ENCODE measurements at places on chromosomes 16 and 17.
A peak's percentile ranks its signal among the peaks of the same experiment; 100 is the strongest.

DNA sequence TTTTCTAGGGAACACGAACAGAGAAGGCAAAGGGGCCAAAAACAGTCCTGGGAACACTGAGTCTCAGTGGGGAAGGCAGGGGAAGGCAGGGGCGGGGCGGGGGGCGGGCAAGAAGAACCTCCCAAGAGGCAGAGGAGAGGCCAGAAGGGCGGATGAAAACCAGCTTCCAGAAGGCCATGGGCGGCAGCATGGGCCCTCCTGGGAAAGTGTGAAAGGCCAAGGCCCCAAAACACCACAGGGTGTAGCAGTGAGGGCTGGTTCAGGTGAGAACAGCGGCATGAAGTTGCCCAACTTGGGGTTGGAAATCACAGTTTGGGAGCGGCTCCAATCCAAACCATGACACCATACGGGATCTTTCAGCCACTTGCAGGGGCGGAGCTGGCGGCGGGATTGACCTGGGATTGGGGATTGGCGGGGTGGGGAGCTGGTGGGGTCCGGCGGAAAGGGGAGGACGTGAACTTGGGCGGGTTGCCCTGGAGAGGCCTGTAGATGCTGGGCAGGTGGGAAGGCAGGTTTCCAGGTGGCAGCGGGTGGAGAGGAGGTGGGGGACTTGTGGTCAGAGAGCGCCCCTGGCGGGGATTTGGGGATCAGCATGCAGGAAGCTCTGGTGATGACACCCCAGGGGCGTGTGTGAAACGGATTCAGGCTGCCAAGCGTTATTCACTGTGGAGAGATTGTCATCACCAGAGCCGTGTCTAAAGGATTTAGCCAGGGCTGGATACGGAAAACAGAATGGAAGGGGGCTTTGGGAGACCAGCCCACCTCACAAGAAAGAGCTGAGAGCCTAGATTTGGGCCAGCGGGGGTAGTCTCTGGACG, 80.9 kb downstream of the ARHGAP23 start:
- DNase-seq, result peak; percentile 81

GRCh38 chr17:71287071-71287823, 833.6 kb upstream of the SOX9 start:
- no peak for DNase-seq

DNA sequence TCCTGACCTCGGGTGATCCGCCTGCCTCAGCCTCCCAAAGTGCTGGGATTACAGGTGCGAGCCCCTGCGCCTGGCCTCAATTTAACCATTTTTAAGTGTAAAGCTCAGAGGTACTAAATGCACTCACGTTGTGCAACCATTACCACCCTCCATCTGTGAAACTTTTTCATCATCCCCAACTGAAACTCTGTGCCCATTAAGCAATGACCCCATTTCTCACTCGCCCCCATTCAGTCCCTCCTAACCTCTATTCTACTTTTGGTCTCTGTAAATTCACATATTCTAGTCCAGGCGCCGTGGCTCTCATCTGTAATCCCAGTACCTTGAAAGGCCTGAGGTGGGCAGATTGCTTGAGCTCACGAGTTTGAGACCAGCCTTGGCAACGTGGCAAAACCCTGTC, 8.3 kb upstream of the SPNS3 start:
- DNase-seq, result no peak

GRCh38 chr16:3484318-3485096, 10.8 kb downstream of the C16orf90 start:
- DNase-seq, result no peak

GRCh38 chr17:29589524-29590410, at the start of gene GIT1:
Gene GIT1 (minus strand): TSS chr17:29589648. CDS start chr17:29589378, 270 bp downstream.
- peak; percentile 79 for DNase-seq

DNA sequence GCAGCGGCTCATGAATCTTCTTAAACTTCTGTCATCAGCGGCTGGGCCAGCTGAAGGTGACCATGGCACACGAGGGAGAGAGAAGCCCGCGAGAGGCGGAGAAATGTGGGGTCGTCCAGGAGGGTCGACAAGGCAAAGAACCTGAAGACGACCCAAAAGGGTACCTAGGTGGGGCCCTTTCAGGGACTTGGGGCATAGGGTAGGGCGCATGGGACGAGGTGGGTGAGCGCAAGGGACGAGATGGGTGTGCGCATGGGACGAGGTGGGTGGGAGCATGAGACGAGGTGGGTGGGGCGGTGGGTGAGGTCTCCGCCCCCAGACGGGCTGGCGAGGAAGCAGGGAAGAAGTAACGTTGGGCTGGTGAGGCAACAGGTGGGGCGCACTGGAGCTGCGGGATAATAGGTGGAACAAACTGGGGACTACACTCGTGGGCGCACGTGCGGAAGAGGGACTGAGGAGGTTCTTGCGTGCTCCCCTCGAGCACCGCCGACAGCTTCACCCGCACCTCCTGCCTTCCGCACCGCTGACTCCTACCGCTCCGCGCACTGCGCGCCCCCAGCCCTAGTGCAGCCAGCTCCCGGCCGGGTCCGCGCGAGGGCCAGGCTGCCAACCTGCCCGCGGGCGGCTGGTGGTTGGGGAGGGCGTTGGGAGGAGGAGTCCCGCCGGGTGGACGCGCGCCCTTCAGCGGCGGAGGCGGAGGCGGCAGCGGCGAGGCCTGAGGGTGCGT, 23.2 kb upstream of the CRYM start:
- DNase-seq, result peak; percentile 47

DNA sequence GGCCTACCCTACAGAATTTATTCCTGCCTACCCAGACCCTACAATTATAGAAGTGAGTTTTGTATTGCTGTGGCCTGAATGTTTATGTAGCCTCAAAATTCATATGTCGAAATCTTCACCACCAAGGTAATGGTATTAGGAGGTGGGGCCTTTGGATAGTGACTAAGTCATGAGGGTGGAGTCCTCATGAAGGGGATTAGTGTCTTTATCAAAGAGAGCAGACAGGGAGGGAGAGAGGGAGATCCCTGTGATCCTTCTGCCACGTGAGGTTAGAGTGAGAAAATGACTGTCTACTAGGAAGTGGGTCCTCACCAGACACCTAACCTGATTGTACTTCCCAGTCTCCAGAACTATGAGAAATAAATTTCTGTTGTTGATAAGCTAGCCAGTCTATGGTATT, 981 bp upstream of the DUXB start:
- no peak for DNase-seq

GRCh38 chr17:69170377-69170776, 28.7 kb upstream of the ABCA6 start:
- no peak for DNase-seq

- no peak for DNase-seq
Observed at GRCh38 chr17:83062011-83062817, 17.2 kb upstream of the METRNL start.

DNA sequence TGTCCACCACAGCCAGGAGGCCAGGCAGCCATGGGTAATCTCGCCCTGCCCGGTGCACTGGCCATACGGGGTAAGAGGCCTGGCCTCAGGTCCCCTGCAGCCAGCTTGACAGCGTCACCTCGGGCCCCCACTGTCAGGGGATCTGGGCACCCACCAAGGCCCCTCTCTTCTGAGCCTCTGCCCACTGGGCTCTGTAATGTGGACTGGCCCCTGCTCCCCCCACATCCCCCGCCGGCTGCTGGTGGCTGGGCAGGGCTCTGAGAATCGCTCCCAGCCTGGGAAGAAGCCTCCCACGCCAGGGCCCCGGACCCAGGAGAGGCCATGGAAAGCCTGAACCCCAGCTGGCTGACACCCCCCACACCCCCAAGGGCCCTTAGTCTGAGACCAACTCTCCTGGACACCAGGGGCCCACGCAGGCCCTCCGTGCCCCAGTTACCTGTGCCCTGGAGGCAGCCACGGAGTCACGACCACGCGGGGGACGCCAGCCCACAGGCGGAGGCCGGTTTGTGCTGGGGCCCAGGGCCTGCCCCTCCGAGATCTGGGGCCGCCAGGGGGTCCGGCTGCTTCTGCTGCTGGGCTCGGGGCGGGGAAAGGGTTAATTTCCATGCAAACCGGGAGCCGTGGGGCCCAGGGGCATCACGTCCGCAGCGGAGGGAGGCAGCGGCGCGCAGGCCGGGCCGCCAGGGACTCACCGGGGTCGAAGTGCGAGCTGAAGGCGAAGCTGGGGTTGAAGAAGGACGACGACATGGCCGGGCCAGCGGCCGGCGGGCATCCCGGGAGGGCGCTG, at the start of gene PVALEF:
TSS of gene PVALEF (plus strand) at position 262 of the 787 bp plus-strand sequence. CDS start 15,720 bp downstream, outside the sequence.
- peak; percentile 49 for DNase-seq

DNA sequence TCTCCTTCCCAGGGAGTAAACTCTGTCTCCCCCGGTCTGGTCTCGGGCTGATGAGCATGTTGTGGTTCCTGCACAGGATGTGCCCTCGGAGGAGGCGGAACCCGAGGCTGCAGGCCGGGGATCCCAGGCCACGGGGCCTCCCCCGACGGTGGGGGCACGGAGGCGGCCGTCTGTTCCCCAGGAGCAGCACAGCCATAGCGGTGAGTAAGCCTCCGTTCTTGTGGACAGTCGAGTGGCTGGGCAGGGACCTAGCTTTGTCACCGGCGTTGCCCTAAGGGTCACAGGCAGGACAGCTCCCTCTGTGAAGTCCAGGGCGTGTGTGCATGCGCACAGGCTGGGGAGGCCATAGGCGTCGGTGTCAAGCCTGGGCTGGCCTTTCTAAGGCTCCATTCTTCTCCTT, 3.5 kb downstream of the ZNF213 start:
- DNase-seq, result no peak

All from neural crest cell (in vitro differentiated cells).